Fibroblast of skin of left biceps (primary cell): ENCODE measurements at places on chromosomes 7 and 10.

- DNase-seq: peak; percentile 5
Measured at GRCh38 chr10:7407368-7408290, 3.2 kb downstream of the SFMBT2 start.

DNA sequence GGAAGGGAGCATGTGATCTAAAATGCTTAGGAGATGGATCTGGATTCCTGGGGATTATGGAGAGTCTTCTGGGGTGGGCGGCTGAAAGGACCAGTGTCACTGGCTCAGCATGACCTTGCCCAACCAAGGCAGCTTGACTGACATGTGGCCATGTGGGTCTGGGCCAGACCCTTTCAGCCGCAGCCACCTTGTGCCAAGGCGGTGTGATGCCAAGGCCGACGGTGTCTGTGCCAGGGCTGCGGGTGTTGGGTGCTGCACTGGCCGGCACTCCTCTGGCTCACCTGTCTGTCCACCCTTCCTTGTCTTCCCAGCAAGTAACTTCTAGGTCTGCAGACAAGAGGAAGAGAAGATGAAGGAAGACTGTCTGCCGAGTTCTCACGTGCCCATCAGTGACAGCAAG lies 8.8 kb downstream of the DEPP1 start:
- DNase-seq: no peak

DNA sequence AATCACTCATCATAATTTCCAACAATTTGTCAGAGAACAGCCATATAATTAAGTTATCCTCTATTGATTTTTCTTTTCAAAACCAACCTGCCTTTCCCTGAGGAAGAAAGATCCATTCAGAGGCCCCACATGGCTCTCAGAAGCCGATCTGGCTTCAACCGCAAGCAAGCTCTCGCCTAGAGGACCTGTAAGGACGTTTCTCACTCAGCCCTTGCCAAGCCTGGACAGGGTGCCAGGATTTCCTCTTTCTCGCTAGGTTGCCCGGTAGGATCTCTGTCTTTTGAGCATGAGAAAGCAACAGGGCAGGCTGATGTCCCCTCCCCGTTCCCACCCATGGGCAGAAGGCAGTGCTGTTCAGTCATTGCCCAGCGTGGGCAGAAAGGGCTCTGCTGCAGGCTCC lies 13.0 kb downstream of the AIFM2 start:
- DNase-seq: no peak

DNA sequence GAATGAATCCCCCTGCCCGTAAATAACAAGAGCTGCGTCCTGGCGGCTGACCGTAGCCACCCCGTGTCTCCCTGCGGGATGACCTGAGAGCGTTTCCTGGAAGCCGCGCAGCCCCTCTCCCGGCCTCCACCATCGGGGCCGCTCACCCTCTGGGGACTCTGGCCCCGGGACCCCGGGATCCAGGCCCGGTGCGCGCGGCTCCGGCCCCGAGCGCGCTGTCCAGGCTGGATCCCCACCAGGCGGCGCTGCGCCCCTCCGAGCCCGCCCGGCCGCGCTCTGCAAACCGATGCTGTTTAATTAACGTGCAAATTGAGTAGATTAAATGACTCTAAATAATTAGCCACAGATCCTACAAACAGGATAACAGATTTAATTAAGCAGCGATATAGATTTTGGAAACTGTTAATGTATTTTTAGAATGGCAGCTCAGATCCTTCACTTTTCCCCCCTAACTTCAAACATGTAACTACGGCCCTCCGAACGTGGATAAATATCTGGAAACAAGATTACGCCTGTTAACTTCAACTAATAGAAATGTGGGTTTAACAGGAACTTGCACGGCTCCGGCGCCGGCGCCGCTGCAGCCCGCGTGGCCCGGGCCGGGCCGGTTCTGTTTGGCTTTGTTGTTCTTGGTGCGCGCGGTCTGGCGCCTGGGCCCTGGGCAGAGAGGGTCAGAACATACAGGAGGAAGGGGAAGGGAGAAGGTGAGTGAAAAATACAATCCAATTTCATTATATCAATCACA lies 7.1 kb upstream of the UNCX start:
- DNase-seq: no peak

DNA sequence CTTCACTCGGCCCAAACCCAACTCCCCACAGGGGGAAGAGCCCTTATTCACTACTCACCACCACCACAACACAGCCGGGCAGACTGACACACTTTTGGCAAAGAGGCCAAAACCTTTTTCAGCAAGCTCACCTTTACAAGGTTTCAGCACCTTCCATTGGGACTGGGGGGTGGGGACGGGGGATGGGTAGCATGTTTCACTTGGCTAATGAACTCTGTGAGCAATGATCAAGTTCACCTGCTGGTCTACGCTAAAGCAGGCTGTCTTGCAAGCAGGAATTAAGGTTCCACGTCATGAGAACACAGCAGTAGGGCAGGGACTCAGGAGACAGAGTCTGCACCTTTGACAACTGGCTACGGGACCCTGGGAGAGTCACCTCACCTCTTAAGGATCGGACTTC lies 7.0 kb downstream of the FAM53B start:
- no peak for DNase-seq

DNA sequence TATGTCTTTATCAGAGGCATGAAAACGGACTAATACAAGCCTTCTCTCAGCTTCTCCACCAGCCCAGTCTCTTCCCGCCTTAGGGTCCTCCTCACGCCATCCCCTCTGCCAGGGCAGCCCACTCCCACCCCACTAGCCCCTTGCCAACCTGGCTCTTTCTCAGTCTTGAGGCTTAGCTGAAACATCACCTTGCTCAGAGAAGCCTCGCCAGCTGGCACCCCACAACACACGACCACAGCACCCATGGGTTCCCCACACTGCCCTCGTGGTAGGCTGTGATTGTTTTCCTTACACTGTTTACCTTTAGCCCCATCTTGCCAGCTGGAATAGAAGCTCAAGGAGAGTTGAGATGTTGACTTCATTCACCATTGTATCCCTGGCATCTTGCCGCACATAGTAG lies 44.4 kb downstream of the GPAM start:
- no peak for DNase-seq

DNA sequence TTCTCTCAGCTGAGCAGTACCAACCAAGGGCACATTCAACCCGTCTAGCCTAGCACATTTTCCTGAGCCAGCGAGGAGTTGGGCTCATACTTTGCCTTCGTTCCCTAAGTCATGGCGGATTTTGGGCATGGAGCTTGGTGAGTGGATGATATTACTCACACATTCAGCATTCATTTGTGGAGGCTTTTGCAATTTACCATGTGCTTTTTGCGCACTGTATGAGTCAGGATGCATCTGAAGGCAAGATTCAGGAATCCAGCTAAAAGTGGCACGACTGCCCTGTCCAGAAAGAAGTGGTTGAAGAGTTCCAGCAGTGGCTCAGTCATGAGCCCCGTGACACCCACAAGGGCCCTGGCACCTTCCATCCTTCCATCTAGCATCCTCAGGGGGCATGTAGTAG lies 24.2 kb upstream of the MGMT start:
- DNase-seq: no peak

DNA sequence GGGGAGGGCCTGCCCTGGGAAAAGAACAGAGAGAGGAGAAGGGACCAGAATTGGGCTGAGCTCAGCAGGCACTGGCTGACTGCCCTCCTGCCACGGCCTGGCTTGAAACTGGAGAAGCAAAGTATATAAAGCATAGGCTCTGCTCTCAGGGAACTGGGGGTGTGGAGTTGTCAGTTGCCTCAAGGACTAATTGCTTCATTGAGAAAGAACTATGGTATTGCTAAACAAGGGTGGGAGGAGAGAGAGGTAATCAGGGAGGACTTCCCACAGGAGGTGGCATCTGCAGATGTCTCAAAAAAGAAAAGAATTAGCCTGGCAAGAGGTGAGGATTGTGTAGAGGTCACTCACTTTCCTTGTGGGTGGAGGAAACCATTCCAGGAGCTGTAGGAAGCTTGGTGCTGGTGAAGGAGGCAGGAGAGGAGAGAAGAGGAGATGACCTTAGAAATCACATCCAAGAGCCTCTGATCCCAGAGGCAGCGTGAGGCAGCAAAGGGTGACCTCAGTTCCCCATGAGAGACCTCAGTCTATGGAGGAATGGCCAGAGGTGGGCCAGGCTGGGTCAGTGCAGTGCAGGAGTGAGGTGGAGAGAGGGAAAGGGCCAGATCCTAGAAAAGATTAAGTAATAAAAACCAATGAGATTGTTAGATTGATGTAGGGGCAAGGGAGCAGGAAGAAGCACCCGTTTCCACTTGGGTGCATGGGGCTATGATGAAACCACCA lies 2.4 kb downstream of the PILRB start:
- no peak for DNase-seq

DNA sequence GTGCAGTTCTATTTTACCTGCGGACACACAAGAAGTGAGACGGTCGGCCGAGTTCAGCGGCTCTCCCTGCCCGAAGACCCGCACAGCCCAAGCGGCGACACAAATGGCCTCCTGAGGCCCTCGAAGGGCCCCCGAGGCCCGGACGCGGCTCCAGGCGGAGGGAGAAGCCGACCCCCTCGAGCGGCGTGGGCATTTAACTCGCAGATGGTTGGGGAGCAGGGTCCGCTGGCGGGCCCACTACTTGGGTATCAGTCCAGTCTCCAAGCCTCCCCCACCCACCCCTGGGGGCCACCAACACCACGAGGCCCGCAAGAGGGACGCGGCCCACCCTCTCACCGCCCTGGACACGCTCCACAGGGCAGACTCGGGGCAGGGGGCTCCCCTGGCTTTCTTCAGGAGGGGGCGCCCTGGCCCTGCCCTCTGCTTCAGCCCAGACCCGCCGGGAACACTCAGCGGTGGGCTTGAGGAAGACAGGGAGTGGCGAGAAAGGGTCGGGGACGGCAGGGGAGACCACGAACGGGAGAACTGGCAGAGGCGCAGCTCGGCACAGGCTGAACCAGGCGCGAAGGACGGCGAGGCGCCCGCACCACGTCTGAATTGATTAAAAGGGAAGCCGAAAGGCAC lies 1.7 kb downstream of the IGF2BP3 start:
- DNase-seq: no peak

DNA sequence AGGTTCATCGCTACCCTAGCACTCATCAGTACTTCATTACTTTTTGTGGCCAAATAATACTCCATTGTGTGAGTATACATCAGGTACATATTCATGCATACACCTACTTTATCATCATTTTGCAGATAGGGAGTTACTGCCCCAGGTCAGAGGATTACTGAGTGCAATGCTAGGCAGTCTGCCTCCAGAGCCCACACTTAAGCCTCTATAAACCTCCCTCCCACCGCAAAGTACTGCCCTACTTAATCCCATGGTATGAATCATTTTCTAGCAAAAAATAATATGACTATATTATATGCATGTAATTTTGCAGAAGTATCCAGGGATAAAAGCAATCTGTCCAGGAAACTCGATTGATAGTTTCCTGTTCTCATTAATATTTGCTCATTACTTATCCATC lies 194.3 kb downstream of the GRID1 start:
- no peak for DNase-seq

DNA sequence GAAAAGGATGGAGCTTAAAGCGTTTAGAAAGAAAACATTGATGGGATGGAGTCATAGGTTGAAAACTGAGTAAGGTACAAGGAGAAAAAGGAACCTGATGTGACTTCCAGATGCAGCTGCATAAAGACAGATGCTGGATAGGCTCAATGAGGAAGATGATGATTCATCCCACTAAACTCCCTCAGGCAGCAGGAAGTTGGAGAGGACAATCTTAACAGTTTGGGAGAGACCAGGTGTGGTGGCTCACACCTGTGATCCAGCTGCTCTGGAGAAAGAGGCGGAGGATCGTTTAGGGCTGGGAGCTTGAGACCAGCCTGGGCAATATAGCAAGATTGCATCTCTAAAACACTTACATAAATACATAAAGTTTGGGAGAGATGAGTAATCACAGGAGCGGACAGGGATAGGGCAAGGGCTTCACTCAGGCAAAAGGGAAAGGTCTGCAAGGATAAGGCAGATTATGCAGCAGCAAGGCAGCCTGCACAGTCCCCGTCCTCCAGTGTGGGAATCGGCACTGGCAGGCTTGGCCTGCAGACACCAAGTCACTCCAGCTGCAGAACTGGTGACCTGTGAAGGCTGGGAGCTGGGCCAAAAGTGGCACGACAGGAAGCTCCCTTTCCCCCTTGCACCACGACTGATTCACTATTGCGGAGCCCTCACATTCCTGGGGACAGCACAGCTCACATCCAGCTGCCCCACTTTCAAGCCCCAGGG lies 438.5 kb downstream of the GRID1 start:
- no peak for DNase-seq

GRCh38 chr10:32940321-32941301 lies 17.4 kb downstream of the ITGB1 start:
- no peak for DNase-seq

DNA sequence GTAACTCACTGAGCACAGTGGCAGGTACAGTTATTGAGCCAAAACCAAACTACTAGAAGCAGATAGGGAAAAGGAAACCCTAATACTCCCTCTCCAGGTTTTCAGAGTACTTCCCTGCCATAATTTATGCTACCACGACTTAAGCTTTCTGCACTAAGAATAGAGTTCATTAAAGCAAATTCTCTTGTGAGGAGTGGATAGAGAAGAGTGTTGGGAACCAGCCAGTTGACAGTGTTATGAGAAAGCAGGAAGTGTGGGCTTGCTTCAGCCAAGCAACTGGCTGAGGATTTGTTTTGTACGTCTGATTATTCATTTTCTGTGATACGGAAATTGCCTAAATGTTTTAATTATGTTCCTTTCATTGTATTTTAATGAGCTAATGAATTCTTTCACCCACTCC lies 280.5 kb downstream of the KIF20B start:
- no peak for DNase-seq

DNA sequence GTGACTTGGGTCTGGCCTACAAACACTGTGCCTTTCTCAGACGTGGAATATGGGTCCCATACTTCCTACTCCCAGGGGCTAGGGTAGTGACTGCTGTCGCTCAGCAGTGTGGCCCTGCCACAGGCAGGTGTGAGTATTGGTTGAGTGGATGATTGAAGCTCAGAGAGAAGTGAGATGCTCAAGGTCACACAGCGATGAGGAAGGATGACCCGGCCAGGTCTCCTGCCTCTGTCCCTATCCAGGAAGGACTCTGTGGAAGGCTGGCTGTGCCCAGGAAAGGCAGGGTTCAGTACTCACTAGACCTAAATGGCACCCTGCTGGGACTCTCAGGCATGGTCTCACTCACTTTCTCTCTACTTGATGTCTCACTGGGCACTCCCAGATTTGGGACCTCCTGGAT lies 2.8 kb downstream of the PRF1 start:
- DNase-seq: no peak

DNA sequence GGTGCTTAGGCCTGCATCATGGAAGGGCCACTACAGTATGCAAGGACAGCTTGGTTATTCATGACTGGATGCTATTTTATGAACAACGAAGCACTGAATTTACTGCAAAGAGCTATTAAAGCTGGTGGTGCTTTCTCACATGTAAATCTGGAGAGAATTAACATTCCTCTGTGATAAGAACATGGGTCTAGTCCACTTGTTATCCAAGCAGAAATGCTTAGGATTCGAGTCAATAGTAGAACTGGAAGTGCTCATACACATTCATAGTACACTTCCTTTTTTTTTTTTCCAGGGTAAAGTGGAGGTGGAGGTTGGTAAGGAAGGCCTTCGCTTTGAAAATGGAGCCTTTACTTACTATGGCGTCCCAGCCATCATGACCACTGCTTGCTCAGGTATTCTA lies 35.0 kb downstream of the CNNM1 start:
- peak; percentile 56 for DNase-seq

- no peak for DNase-seq
Measured at GRCh38 chr7:151404216-151405011, 5.4 kb downstream of the WDR86 start.

GRCh38 chr7:44988701-44989100 lies 9.9 kb upstream of the MYO1G start:
- DNase-seq: no peak
